ENCODE measurements at places on chromosomes 11 and 22. TPM values are rescaled to one million over a fixed set of nuclear protein-coding genes. Genes with fewer than 3 reads are reported as not detected.

DNA sequence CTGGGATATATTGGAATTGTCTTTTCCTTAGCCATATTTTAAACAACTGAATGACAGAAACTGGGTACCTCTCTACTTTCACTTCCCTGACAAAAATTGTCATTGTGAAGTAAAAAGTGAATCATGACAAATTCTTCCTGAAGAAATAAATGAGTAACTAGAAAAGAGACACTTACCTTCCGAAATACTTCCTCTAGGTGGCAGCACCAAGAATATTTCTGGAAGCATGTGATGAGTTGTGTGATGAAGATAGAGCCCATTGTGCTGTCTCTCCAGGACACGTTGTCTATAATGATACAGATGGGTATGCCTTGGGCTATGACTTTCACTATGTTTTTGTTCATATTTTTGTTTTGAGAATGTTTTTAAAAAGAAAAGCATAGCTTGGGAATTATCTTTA is 21.5 kb downstream of the CASP4 start:
- peak; percentile 50 for DNase-seq

DNA sequence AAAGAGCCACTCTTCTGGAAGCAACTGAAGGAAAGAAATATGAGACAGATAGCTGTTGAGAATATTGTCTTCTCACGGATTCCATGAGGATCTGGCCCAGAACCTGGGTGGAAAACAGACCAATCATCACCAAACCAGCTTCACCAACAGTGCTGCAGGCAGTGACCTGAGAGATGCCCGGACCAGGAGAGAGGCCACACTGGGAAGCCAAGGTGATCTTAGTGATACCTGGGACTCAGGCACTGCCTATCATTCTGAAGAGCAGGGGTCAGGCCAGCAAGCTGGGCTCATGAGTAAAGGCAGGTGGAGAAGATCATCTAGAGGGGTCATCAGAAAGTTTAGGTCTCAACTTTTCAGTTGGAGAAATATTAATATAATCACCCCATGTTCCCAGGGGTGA is 595.8 kb upstream of the CADM1 start:
- no peak for DNase-seq

Gene KLHL35
- total RNA-seq, result 1.4 TPM

GRCh38 chr22:22756109-22756508 is 111.7 kb downstream of the GGTLC2 start:
- no peak for DNase-seq

GRCh38 chr11:119880873-119881272 is 151.9 kb upstream of the NECTIN1 start:
- DNase-seq, result no peak

Measured in naive thymus-derived CD4-positive, alpha-beta T cell (primary cell).